ENCODE measurements at places on chromosomes 5 and 9. TPM values are rescaled to one million over a fixed set of nuclear protein-coding genes. Genes with fewer than 3 reads are reported as not detected.

DNA sequence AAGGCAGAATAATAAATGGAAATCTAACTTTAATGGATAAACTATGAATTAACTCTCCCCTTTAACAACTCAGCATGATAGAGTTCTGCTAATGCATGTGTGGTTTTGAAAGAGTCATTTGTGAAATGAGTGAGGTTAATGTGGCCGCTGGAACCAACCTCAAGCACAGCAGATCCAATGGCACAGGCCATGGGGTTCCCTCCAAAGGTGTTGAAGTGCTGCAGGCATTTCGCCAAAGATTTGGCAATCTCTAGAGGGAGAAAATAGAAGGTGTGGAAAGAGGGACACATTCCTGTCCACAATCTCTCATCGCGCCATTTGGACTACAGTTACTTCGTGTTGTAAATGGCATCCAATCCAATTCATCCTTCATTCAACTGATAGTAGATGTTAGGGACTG lies 35.0 kb downstream of the AGXT2 start:
- H3K27me3 ChIP-seq = no peaks in the 10 kb centered on the region
- H3K36me3 ChIP-seq = no peaks in the 10 kb centered on the region
- H3K27ac ChIP-seq = no peak overlapping the region

GRCh38 chr9:6000955-6001354 lies 14.5 kb downstream of the RANBP6 start:
- H3K36me3 ChIP-seq = no peaks in the 10 kb centered on the region
- peaks cover 23% of the 10 kb centered on the region for H3K4me1 ChIP-seq
- no peak overlapping the region for H3K4me3 ChIP-seq
- no peak for DNase-seq
- no peaks in the 10 kb centered on the region for H3K27me3 ChIP-seq

GRCh38 chr5:36660397-36661049 lies 54.1 kb downstream of the SLC1A3 start:
- DNase-seq = no peak
- no peak overlapping the region for H3K4me3 ChIP-seq
- H3K27me3 ChIP-seq = no peaks in the 10 kb centered on the region
- H3K36me3 ChIP-seq = no peaks in the 10 kb centered on the region
- H3K27ac ChIP-seq = no peak overlapping the region
- no peaks in the 10 kb centered on the region for H3K4me1 ChIP-seq

DNA sequence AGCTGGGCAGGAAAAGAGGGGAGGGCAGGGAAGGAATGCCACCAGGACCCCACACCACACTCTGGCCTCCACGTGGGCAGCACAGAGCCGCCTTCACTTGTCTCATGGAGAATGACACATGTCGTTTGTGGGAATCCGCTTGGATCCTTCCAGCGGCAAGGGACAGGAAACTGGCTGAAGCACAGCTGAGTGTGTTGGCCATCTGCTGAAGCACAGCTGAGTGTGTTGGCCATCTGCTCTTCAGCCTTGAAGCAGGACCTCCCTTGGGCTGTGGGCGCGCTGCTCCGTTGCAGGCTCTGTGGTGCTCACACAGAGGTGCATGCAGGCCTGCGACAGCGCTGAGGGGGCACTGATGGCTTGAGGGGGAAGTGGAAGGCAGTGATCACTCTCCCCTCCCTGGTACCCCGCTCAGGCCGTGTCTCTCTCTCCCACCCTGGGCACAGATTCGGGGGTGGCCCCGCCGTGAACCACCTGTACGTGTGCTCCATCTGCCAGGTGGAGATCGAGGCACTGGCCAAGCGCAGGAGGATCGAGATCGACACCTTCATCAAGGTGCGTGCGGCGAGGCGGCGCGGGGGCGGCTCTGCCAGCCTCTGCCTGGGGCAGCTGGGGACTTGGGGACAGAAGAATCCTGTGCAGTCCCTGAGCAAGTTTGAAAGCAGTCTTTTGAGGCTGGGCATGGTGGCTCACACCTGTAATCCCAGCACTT lies 40.6 kb downstream of the USP20 start:
- no peaks in the 10 kb centered on the region for H3K27me3 ChIP-seq
- H3K27ac ChIP-seq = no peak overlapping the region
- H3K36me3 ChIP-seq = peaks cover 7% of the 10 kb centered on the region
- no peak overlapping the region for H3K4me3 ChIP-seq
- DNase-seq = no peak

GRCh38 chr5:93620487-93621326 lies 37.7 kb downstream of the NR2F1 start:
- H3K27ac ChIP-seq = peak overlapping the region; percentile 93
- peak overlapping the region; percentile 69 for H3K4me3 ChIP-seq
- peaks cover 4% of the 10 kb centered on the region for H3K4me1 ChIP-seq
- H3K27me3 ChIP-seq = no peaks in the 10 kb centered on the region
- DNase-seq = no peak
- no peaks in the 10 kb centered on the region for H3K36me3 ChIP-seq

POC5 gene
- 15.7 TPM for total RNA-seq

PFN3 gene
- not detected for total RNA-seq

DEPDC1B gene
- 5.7 TPM for total RNA-seq

Measured in tibial nerve (tissue), 4 donors.